Upper lobe of left lung (tissue), 6 donors: ENCODE measurements at places on chromosomes 1 and 21. TPM values are rescaled to one million over a fixed set of nuclear protein-coding genes. Genes with fewer than 3 reads are reported as not detected.

GRCh38 chr1:202411422-202411821, 62.9 kb downstream of the PPP1R12B start:
- no peaks in the 10 kb centered on the region for H3K36me3 ChIP-seq
- no peaks in the 10 kb centered on the region for H3K27me3 ChIP-seq
- DNase-seq: no peak
- no peak overlapping the region for H3K27ac ChIP-seq
- peaks cover 6% of the 10 kb centered on the region for H3K4me1 ChIP-seq

DNA sequence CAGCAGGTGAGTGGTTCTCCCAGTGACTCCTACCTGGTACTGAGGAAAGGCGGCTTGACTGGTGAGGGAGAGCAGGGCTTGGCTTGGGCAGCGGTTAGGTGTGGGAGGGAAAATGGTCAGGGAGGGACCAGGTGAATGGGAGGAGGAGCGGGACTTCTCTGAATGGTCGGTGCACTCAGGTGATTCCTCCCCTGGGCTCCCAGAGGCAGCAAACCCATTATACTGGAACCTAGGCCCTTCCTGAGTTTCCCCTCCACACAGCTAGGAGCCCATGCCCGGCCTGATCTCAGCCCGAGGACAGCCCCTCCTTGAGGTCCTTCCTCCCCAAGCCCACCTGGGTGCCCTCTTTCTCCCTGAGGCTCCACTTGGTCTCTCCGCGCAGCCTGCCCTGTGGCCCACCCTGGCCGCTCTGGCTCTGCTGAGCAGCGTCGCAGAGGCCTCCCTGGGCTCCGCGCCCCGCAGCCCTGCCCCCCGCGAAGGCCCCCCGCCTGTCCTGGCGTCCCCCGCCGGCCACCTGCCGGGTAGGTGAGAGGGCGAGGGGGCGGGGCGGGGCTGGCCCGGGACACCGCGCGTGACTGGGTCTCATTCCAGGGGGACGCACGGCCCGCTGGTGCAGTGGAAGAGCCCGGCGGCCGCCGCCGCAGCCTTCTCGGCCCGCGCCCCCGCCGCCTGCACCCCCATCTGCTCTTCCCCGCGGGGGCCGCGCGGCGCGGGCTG, 2.3 kb downstream of the ARTN start:
- peak; percentile 87 for DNase-seq
- H3K27me3 ChIP-seq: peaks cover 10% of the 10 kb centered on the region
- no peaks in the 10 kb centered on the region for H3K36me3 ChIP-seq
- peak overlapping the region; percentile 43 for H3K4me3 ChIP-seq

GRCh38 chr21:36835383-36835795, 131.1 kb downstream of the HLCS start:
- no peaks in the 10 kb centered on the region for H3K27me3 ChIP-seq
- no peak overlapping the region for H3K4me3 ChIP-seq
- DNase-seq: no peak

GRCh38 chr1:181181792-181182585, 93.5 kb downstream of the IER5 start:
- H3K36me3 ChIP-seq: no peaks in the 10 kb centered on the region
- no peak overlapping the region for H3K27ac ChIP-seq
- no peak overlapping the region for H3K4me3 ChIP-seq
- H3K4me1 ChIP-seq: no peaks in the 10 kb centered on the region
- H3K27me3 ChIP-seq: no peaks in the 10 kb centered on the region
- DNase-seq: no peak

GRCh38 chr1:234955107-234955731, 173.4 kb downstream of the TOMM20 start:
- no peaks in the 10 kb centered on the region for H3K27me3 ChIP-seq
- peak overlapping the region; percentile 72 for H3K27ac ChIP-seq
- no peaks in the 10 kb centered on the region for H3K36me3 ChIP-seq
- peak; percentile 85 for DNase-seq
- H3K4me1 ChIP-seq: peaks cover 29% of the 10 kb centered on the region

GRCh38 chr1:182564406-182565004, 24.6 kb downstream of the RNASEL start:
- no peaks in the 10 kb centered on the region for H3K4me1 ChIP-seq
- no peaks in the 10 kb centered on the region for H3K36me3 ChIP-seq
- H3K4me3 ChIP-seq: no peak overlapping the region

- H3K4me3 ChIP-seq: no peak overlapping the region
- no peaks in the 10 kb centered on the region for H3K36me3 ChIP-seq
- DNase-seq: no peak
- peaks cover 10% of the 10 kb centered on the region for H3K4me1 ChIP-seq
Observed at GRCh38 chr1:65948609-65949229, 156.0 kb downstream of the PDE4B start.

GRCh38 chr21:45803618-45804340, 160.3 kb downstream of the PCBP3 start:
- no peaks in the 10 kb centered on the region for H3K36me3 ChIP-seq
- H3K27ac ChIP-seq: no peak overlapping the region
- no peak overlapping the region for H3K4me3 ChIP-seq
- H3K4me1 ChIP-seq: no peaks in the 10 kb centered on the region

- DNase-seq: no peak
- H3K4me1 ChIP-seq: peaks cover 39% of the 10 kb centered on the region
- H3K27me3 ChIP-seq: peaks cover 65% of the 10 kb centered on the region
- H3K36me3 ChIP-seq: peaks cover 11% of the 10 kb centered on the region
- peak overlapping the region; percentile 84 for H3K27ac ChIP-seq
Observed at GRCh38 chr1:47227341-47228232, 4.4 kb downstream of the TAL1 start.

GRCh38 chr1:24481843-24482610, 20.6 kb upstream of the RCAN3 start:
- H3K27ac ChIP-seq: peak overlapping the region; percentile 30
- no peaks in the 10 kb centered on the region for H3K4me1 ChIP-seq
- H3K27me3 ChIP-seq: no peaks in the 10 kb centered on the region
- H3K36me3 ChIP-seq: no peaks in the 10 kb centered on the region

DNA sequence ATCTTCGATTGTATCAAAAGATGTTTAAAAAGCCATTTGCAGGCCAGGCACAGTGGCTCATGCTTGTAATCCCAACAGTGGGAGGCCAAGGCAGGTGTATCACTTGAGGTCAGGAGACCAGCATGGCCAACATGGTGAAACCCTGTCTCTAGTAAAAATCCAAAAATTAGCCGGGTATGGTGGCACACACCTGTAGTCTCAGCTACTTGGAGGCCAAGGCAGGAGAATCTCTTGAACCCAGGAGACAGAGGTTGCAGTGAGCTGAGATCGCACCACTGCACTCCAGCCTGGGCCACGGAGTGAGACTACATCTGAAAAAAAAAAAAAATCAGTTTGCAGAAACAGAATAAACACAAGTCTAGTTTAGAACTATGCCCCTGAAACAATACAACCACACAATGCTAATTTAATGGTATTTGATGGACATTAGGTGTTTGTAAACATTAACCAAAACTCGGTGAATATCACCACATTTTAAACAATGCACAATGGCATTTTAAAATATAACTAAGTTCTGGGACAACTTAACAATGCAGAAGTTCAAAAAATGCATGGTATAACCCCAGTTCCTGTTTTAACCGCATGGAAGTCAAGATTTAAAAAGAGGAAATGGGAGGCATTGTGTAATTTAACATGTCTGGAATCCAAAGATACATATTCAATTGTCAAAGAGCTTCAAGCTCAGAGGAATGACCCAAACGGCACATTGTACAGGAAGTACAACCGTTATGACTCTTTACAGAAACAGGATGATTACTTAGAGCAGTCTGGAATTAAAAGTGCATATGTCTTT, 7.1 kb upstream of the PTTG1IP start:
- DNase-seq: no peak
- H3K27ac ChIP-seq: peak overlapping the region; percentile 83
- no peaks in the 10 kb centered on the region for H3K27me3 ChIP-seq
- H3K4me3 ChIP-seq: no peak overlapping the region

DNA sequence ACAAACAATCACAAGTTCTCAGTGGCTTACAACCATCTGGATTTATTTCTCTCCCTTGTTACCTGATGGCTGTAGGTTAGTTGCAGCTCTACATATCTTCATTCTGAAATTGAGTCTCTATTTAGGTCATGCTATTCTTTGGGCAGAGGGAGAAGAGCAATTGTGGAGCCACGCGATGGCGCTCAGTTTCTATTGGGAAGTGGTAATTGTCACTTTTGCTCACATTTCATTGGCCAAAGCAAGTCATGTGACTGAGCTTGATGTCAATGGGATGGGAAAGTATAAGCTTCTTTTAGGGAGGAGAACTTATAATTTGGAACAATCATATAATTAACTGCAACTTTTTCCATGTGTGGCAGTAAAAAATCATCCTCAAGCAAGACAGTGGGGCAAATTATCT, 166.5 kb downstream of the LMO4 start:
- H3K27me3 ChIP-seq: no peaks in the 10 kb centered on the region
- H3K27ac ChIP-seq: no peak overlapping the region
- H3K36me3 ChIP-seq: no peaks in the 10 kb centered on the region
- H3K4me3 ChIP-seq: no peak overlapping the region
- no peak for DNase-seq

OR10J1 gene
- total RNA-seq: not detected

TEX38 gene
- total RNA-seq: not detected

NR5A2 gene
- total RNA-seq: under 0.01 TPM

NBPF15 gene
- 27.5 TPM for total RNA-seq

PGLYRP3 gene
- not detected for total RNA-seq

USH2A gene
- total RNA-seq: not detected

HSD3B2 gene
- total RNA-seq: not detected
